ENCODE measurements at places on chromosomes 3 and 15.

DNA sequence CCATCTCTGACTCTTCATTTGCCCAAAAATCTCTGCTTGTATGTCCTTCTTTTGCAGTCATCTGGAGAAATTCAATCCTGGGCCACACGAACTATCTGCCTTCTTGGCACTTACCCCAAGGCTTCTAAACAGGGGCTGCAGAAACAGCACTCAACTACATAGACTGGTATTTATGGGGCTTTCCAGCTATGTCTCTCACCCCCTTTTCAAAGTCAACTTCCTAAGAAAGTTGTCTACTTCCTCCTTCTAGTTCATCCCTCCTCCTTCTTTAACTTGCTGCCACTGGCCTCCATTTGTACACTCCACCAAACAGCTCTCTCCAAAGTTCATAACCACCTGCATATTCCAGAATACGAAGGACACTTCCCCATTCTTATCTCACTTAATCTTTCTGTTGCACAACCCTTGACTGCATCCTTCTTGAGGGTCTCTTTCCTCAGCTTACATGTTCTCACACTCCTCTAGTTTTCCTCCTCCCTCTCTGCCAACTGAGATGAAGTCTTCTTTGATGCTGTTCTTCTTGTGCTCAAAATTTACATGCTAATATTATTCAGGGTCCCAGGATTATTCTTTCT is 55.2 kb downstream of the PLD1 start:
- DNase-seq, result no peak

GRCh38 chr3:129014148-129014547 is 13.0 kb downstream of the EFCC1 start:
- no peak for DNase-seq

DNA sequence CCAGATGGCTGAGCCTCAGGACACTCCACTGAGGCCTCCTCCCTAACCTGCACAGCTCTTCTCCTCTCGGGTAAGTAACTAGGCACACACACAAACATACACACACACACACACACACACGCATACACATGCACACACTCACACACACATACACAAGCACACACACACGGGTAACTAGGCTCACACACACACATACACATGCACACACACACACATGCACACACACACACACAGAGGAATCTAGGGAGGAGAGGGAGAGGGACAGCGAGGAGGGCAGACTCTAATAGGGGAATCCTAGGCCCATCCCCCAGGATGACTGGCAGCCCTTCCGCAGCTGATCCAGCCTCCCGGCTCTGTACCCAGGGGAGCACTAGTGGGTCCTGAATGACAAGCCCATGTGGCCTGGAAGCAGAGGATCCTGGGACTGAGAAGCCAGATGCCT is 177.4 kb upstream of the LINGO1 start:
- DNase-seq, result no peak

GRCh38 chr3:24396338-24396737 is 98.3 kb downstream of the THRB start:
- no peak for DNase-seq

DNA sequence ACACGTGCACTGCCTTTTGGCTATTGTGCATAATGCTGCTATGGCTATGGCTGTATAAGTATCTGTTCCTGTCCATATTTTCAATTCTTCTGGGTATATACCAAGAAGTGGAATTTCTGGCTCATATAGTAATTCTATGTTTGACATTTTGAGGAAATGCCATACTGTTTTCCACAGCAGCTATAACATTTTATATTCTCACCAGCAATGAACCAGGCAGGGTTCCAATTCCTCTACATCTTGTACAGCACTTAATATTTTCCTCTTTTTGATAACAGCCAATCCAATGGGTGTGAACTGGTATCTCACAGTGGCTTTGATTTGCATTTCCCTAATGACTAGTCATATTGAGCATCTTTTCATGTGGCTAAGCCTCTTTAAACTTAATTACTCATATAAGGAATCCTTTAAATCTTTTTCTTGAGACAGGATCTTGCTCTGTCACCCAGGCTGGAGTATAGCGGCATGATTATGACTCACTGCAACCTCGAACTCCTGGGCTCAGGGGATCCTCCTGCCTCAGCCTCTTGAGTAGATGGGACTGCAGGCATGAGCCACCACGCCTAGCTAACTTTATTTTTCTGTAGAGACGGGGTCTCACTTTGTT is 38.1 kb upstream of the IGDCC4 start:
- no peak for DNase-seq

DNA sequence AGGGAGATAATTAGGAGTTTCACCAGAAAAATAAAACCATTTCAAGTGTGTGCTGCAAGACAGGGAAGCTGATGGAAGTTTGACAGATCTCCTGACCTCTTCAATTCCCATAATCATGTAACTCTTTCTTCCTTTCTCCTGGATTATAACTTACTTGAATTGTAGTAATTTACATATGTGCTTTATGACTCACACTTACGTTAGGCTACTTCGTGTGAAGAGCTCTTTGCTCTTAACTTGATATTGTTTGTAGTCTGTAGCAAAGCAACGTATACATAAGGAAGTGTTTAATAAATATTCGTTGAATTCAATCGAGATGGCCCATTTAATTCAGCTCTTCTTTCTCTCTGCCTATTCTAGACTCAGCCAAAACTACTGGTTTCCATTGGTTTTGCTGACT is 23.5 kb downstream of the ROBO2 start:
- DNase-seq, result no peak

DNA sequence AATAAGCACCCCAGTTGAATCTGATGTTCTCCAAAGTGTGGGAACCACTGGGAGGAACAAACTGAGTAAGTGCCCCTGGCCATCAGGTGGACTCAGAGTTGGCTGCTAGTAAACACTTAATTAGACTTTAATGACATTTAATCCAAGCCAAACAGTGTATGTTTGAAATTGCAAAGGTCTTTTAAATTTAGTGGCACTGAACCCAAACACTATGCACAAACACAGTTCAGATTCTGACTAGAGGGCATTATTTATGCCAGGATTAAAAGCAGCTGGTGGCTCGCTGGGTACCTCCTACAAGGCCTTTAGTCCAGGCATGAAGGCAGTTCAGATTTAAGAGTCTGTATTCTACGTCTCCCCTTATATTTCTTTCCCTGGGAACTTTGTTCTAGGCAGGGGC is 264.8 kb downstream of the CLSTN2 start:
- peak; percentile 16 for DNase-seq

GRCh38 chr3:100141586-100141985 is 27.3 kb upstream of the FILIP1L start:
- DNase-seq, result no peak

DNA sequence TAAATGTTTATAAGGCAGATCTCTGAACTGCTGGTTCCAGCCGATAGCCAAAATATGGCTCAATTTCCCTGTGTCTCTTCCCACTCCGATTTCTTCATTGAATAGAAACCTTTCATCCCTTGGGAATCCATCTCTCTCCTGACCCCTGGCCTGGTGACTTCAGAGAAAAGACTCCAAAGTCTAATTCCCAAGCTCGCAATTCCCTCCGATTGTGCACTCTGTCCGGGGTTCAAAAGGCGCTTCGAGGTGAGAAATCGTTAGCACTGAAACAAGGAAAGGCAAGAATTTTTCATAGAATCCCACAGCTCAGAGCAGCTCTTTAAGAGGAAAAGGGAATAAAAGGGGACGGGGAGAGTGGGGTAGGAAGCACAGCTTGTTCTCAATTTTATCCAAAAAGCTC is 18.4 kb upstream of the RAD18 start:
- no peak for DNase-seq

- no peak for DNase-seq
Measured at GRCh38 chr3:111858642-111859041, 423 bp upstream of the PHLDB2 start.

DNA sequence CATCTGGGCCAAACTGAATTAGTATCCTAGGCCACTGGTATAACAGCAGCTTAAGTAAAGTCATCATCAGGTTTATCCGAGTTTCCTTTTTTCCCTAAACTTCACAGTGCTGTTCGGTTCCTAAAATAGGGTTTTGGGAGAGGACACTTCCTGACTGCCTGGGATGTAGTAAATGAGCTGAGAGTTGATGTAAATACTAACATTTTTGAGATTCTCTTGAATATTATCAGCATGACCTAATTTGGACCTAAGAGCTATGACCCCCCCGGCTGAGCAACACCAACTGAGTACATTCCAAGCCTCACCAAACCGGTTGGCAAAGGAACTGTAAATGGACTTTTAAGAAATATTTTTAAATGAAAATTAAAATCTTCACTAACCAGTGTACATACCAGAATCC is 78.8 kb downstream of the IL5RA start:
- no peak for DNase-seq

DNA sequence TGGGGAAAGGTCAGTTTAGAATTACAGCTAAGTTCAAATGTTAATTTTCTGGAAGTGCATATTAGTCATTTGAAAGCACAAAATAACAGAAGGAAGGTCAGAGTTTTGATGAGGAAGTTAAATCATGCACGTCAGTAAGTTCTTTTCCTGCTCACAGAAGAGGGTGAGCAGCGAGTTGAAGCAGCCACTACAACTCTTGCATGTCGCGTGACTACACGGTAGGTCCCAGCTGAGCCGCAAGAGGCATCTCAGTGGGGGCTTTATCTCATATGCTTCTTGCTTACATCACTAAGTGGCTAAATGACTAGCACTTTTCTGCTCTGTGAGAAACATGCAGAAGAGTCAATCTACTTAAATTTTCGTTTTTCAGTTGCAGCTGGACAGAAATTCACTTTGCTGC is 21.3 kb upstream of the SEC62 start:
- no peak for DNase-seq

DNA sequence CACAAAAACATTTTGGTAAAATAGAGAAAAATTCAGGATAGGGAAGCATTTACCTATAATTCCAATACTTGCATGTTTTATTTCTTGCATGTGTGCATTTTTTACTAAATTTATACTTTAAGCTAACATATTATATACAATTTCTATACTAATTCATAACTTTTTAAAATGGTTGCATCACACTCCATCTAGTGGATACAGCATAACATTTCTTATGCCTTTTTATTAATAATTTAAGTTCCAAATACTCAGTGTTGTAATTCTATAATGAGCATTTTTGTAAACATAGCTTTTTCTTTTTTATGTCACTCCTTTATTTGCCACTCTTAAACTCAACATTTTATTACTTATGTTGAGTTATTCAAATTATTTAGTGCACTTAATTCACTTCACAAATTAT is 477.7 kb downstream of the ZBBX start:
- no peak for DNase-seq

DNA sequence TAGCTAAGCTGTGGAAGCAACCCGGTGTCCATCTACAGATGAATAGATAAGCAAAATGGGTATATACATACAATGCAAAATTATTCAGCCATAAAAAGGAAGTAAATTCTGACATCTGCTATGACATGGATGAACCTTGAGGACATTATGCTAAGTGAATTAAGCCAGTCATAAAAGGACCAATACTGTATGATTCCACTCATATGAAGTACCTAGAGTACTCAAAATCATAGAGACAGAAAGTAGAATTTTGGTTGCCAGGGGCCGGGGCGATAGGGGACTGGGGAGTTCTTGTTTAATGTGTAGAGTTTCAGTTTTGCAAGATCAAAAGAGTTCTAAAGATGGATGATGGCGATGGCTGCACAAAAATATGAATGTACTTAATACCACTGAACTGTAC is 10.3 kb downstream of the EID1 start:
- DNase-seq, result no peak

DNA sequence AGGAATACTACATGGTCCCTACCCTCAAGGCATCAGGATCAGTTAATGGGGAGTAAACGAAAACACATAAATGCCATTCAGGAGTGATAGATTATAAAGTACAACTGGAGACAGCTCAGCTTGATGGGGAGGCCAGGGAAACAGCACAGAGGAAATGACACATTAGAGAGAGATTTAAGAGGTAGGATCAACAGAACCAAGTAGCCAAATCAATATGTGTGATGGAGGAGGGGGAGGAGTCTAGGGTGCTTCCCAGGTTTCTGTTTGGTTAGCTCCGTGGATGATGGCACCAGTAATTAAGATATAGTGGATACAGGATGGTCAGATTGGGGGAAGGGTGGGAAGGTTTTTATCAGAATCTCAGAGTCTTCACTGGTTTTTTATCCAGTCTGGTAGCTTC is 229.5 kb upstream of the ROPN1 start:
- DNase-seq, result peak; percentile 22

DNA sequence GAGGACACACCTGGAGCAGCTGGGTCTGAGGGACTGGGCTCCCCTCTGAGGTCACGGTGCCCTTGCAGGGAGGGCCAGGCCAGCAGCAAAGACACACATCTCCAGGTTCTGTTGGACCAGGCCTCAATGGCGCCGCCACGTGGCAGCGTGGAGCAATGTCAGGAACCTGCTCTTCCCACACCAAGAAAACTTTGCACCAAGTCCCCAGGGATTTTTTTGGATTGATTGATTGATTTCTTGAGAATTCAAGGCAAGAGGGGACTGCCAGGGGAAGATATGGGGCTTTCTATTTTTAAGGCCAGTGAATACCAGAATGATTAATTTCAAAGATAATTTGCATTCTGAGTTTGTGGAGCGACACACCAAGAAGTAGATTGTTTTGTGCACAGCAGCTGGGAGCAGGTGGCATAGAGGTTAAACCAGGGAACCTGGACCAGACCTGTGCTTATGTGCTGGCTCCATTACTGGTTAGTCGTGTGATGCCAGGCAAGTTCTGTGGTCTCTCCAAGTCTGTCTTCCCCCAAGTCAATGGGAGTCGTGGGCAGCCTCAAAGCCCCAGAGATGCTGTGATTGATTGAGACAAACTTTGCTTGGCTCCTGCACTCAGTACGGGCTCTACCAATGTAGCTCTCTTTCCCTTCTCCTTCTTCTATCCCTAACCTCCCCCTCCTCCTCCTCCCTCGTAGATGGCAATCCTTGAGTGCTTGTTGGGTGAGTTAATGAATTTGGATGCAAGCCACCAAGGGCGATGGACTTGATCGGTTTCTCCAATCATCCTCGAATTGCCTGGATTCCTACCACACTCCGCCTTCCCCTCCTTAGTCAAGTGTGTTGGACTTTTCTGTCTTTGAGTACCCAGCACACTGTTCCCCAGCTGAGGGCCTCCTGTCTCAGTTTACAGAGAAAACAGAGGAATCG is 96.2 kb upstream of the TRPM1 start:
- DNase-seq, result no peak

GRCh38 chr3:183213415-183214276 is 39.4 kb upstream of the B3GNT5 start:
- DNase-seq, result no peak

DNA sequence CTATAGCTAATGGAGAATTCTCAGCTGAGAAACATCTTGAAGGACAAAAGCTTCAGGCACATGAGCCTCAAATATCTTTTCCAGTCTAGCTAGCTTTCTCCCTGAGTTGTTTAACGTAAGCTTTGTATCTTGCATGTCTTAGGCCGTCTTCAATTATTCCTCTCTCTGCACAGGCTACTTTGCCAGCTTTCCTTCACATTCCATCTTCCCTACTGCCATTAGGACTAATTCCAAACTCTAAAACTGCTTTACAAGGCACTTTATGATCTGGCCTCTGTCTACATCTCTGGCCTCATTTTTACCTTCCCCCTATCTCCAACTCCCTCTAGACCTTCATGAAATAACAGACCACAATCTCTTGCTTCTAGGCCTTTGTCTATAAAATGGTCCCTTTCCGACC is 171.4 kb downstream of the GREM1 start:
- no peak for DNase-seq

GRCh38 chr15:44099671-44100070 is 95.4 kb downstream of the FRMD5 start:
- DNase-seq, result no peak
